ENCODE measurements at places on chromosomes 12 and 14.

GRCh38 chr12:28036940-28037339 is 64.4 kb upstream of the PTHLH start:
- no peak for DNase-seq

- DNase-seq: no peak
These were observed 53.5 kb downstream of the FSCB start for GRCh38 chr14:44453433-44454171.

GRCh38 chr12:117967512-117967911 is 1.3 kb downstream of the KSR2 start:
- DNase-seq: no peak

DNA sequence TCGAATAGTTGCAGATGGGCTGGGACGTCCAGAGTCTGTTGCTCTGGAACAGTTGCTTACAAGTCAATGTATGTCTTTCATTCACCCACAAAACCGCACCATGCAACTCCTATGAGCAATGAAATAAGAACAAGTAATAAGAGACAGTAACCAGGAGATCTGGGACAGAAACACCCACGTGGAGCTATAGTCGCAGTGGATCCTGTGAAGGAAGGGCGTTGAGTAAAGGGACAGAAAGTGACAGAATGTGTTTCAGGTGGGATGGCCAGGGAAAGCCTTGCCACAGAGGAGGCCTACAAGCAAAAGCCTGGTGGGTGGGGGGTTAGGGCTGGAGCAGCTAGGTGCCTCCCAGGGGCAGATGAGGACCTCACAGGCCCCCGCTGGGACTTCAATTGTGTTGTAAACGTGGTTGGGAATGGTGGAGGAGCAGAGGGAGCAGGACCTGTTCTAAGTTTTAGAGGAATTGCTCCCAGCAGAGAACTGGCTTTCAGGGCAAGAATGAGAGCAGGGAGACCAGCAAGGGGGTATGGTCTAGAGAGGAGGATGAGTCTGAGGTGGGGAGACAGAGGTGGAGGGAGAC is 86.7 kb upstream of the FZD10 start:
- no peak for DNase-seq

GRCh38 chr14:78737116-78737515 is 566.9 kb downstream of the NRXN3 start:
- no peak for DNase-seq

DNA sequence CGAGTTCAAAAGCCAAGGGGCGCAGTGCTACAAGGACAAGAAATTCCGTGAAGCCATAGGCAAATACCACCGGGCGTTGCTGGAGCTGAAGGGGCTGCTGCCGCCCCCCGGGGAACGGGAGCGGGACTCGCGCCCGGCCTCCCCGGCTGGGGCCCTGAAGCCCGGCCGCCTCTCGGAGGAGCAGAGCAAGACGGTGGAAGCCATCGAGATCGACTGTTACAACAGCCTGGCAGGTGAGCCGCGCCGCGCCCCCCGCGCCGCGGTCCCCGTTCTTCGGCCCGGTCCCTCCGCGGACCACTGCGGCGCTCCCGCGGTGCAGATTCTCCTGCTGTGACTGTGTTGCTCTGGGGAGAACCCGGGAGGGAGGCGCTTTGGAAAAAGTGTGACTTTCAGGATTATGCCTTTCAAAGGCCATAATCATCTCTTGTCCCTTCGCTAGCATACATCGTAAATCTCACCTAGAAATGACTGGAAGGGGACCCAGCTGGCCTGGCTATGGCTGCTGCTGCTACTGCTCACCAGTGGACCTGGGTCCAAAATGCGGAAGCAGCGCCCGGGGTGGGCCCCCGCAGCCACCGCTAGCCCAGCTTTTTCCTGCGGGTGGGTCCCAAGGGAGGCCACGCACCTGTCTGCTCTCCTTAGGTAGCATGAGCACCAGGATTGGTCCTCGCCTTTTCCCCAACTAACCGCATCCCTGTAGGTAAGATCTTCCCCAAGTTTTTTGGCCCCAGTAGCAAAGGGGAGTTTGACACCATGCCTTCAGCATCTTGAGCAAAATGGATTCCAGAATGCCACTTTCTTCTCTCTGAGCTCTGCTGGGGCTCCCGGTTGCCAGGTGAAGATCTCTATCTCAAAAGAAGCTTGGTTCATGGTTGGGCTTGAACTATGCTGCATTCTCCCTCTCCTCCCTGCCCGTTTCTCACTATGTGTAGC is 853 bp downstream of the TTC9 start:
- DNase-seq: peak; percentile 42

- DNase-seq: peak; percentile 32
These were observed 366.7 kb downstream of the BTG1 start for GRCh38 chr12:91778938-91779400.

- DNase-seq: no peak
These were observed 5.6 kb upstream of the GAPDH start for GRCh38 chr12:6528539-6529235.

- DNase-seq: no peak
These were observed 109.7 kb downstream of the ZNF664 start for GRCh38 chr12:124082687-124083086.

DNA sequence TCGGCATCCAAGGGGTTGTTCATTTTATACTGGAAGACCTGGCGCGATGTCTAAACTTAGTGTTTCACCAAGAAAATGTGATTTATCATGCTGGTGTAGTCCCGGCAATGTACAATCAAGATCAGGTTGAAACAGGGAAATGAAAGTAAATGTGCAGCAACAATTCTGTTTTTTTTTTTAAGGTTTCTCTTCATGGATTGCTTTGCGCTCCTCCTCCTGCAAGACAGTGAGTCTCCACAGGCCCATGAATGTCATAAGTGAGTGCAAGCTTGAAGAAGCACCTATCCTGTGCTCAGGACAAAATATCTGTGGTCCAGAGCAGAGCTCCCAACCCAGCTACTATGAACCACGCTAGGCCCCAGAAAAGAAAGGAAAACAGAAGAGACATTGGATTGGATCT is 143.4 kb downstream of the KCNK10 start:
- DNase-seq: no peak

DNA sequence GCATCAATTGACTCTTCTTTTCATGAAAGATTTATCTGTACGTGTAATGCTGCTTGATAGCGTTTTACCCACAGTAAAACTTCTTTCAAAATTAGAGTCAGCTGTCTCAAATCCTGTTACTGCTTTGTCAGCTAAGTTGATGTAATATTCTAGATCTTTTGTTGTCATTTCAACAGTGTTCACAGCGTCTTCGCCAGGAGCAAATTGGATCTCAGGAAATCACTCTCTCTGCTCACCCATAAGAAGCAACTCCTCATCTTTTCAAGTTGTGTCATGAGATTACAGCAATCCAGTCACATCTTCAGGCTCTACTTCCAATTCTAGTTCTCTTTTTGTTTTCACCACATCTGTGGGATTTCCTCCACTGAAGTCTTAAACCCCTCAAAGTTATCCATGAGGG is 9.5 kb downstream of the PCNX1 start:
- no peak for DNase-seq

- DNase-seq: no peak
These were observed 16.2 kb downstream of the ADIPOR2 start for GRCh38 chr12:1707051-1707450.

GRCh38 chr14:59249029-59249428 is 60.6 kb downstream of the DAAM1 start:
- no peak for DNase-seq

GRCh38 chr14:92946847-92947545 is 24.0 kb downstream of the CHGA start:
- no peak for DNase-seq
